NCI-H1092 (cell line): ENCODE measurements at places on chromosomes 2 and 18.

- no peak for DNase-seq
These were observed 540.9 kb upstream of the NRP2 start for GRCh38 chr2:205141381-205141780.

DNA sequence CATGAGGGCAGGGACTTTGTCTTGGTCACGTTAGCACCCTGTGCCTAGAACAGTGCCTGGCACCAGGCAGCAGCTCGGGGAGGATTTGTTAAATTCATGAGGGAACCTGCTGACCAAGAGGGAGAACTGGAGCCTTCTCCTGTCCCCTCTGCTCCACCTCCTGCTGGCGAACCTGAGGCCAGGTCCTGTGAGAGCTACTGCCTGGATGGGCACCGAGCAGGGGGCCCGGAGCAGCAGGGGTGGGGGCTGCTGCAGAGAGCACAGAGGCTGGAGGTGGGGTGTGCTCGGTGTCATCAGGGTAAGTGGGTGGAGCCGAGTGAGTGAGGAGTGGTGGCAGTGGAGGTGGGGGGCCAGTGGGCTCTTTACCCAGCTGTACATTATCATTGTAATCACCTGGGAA is 52.1 kb upstream of the FAHD2A start:
- no peak for DNase-seq

GRCh38 chr2:241608881-241609280 is 28.1 kb downstream of the THAP4 start:
- DNase-seq: no peak

- DNase-seq: no peak
These were observed 11.0 kb upstream of the LGALSL start for GRCh38 chr2:64442801-64443429.

GRCh38 chr18:68449292-68449691 is 265.6 kb downstream of the TMX3 start:
- no peak for DNase-seq

- no peak for DNase-seq
These were observed 652 bp downstream of the PPM1B start for GRCh38 chr2:44169155-44169898.

DNA sequence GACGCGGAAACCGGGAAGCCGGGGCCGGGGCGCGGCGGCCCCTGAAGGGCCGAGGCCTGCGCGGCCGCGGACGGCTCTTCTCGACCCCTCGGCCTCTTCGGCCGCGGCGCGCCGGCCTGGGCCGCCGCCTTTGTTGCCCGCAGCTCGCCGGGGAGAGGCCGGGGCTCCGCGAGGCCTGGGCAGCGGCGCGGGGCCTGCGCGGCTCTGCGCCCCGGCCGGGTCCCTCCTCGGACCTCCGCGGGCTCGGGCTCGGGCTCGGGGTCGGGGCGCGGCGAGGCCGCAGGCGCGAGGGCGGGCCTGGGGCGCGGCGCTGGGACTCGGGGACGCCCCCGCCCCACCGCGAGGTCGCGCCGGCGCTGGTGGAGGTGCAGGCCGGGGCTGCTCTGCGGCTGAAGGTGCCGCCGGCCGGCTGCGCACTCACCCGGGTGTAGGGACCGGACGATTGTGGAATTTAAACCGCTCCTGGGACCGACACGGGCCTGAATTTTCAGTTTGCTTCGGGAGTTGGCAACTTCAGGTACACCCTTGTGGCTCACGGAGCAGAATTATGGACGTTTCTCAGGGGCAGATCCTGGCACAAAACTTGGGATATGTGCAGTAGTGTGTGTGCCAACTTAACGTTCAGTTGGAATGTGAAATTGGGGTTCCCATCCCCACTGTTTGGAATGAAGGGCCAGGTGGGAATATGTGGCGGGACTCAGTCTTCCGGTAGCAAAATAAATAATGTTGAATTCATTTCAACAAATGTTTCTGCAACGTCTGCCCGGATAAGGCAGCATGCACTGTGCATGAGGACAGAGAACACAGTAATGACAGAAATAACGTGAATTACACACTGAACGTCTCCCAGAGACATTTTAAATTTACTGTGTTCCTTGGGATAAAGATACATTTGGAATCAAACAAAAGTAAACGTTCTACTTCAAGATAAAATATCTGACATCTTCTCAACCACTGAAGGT is 787 bp downstream of the SOCS6 start:
- peak; percentile 11 for DNase-seq
